NCI-H2081 (cell line): ENCODE measurements at places on chromosomes 12 and 14.

DNA sequence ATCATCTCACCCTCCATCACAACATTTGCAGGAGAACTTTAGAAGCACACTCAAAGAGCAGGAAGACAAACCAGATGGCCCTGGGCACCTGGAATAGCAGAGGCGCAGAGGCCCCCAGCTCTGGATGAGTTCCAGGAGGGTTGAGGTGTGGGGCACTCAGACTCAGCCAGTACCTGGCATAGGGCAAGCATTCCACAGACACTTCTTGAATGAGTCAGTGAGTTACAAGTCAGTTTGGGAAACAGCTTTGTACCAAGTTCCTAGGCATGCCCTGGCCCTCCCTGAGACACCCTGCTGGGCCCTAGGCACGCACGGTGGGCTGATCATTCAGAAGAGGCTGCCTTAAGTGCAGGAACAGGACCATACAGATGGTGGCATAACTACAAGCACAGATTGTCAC, 54.3 kb downstream of the MAP3K9 start:
- no peak for DNase-seq

DNA sequence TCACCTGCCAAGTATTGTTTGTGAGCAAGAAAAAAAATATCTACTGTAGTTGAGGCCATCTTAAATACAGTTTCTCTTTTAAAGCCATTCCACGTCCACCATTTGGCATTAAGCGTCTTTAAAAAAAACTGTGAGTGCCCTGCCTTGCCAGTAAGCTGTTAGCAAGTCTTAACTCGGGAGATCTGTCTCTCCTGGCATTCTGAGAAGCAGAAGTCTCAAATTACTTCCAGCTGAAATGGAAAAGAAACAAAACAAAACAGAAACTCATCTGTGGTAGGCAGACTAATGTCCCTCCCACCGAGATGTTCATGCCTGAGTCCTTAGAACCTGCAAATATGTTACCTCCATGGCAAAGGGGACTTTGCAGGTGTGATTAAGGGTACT, 126.2 kb downstream of the CRADD start:
- DNase-seq = no peak

GRCh38 chr14:68569970-68570409, 222.9 kb downstream of the ZFP36L1 start:
- DNase-seq = no peak

DNA sequence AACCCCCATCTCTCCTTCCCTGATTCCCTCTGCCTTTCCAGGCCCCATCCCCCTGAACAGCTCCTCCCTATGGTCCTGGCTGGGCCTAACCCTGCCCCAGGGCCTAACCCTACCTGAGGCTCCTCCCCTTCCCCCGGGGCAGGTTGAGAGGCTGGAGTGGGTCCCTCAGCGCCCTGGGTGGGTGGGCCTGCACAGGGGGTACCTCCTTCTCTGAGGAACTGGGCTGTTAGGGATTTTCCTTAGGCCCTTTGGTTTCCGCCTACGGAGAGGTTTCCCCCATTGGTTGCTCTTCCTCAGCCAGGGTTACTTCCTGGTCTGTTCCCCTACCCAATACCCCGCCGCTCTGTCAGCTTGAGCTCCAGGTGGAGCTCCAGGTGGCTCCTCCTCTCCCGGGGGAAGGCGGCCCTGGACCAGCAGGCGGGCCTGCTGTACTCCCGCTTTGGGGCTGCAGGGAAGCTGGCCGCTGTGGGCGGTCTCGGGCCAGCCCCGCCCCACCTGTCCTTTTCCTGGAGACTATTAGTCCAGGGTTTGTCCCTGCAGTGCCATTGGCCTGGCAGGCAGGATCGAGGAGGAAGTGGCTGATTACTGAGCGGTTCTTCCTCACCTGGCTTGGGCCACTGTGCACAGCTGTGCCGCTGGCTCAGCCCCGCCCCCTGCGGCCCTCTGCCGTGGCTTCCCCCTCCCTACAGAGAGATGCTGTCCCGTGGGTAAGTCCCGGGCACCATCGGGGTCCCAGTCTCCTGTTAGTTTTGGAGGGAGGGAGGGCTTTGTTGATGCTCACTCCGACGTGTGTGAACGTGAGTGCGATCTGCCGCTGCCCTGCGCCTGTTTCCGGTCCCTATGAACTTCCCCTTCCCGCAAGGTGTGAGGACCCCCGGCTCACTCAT, 2.5 kb downstream of the C12orf57 start:
- DNase-seq = peak; percentile 98

DNA sequence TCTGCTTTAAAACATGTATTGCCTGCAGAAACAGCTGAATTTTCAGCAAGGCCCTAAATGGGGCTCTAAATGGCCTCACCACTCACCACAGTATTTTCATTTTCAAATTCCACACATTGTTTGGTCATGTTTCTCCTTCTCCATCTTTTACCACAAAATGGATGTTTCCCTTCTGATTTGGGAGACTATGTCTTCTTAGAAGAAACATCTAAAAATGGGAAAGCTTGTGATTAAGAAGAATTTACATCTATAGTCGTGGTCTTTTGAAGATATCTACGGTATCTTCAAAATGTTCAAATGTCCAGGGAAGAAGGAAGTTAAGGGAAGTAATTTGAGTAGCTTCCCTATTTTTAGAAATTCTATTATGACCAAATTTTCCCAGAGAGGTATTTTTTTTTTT, 20.7 kb upstream of the TUBA1C start:
- no peak for DNase-seq

DNA sequence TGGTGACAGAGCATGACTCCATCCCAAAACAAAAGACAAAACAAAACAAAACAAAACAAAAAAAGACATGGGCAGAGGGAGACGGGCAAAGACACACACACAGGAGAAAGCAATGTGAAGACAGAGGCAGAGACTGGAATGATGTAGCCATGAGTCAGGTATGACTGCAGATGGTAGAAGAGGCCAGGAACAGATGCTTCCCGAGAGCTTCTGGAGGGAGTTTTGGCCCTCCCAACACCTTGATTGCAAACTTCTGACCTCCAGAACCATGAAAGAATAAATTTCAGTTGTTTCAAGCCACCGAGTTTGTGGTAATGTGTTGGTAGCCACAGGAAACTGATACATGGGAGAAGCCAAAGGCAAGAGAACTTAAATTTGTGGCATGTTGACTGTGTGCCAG, 27.1 kb downstream of the VWF start:
- no peak for DNase-seq

DNA sequence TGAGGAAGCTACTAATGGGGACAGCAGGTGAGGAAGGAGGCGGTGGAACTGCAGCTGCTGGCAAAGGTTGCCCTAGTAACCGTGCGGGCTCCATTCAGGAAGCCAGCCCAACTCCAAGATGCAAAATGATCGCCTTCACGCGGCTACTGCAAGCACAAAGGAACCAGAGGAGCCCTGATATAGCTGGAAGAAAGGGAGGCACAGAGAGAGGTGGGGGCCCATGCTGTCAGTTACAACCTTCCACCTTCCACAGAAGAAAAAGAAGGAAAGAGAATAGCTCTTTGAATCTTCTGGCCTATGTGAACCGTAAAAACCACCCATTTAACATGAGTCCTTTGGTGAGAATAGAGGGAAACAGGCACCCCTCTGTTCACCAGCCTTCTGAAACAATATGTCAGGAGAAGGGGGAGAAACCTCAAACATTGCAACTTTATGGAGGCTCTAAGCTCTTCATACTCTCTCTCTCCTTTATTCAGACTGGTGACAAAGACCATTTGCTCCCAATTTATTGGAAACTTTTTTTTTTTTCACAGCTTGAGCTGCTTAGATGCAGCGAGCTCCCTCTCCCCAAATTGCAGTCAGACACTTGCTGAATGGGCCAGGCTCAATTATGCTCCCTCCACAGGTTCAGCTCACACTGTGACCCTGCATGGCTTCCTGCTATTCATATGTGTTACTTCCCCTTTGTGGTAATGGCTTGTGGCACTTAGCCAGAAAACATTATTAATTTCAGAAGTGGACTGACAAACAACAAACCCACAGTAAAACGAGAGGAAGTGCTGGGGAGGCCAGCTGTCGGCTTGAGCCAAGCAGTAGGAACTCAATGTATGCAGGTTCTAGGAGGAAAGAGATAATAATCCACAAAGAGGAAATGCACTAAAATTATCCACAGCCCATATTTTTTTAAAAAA, 6.2 kb downstream of the DUSP6 start:
- DNase-seq = peak; percentile 78

DNA sequence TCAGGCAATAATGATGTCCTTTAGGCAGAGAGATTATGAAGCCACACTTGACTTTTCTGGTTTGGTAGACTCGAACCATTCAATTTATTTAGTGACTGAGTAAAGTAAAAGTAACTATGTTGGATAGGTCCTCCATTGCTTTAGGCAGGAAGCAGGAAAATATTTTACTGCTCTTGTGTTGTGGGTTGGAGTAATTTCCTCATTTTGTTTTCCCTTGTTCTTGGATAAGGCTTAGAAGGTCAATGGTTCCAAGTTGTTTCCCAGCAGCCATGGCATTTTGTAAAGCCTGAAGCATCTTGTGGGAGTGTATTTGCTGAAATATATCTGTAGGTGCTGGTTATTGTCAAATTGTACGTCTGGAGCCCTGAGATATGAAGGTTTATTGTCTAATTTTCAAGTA, 161.2 kb upstream of the SLC38A2 start:
- DNase-seq = no peak

GRCh38 chr12:89950421-89950820, 241.8 kb upstream of the ATP2B1 start:
- DNase-seq = no peak

DNA sequence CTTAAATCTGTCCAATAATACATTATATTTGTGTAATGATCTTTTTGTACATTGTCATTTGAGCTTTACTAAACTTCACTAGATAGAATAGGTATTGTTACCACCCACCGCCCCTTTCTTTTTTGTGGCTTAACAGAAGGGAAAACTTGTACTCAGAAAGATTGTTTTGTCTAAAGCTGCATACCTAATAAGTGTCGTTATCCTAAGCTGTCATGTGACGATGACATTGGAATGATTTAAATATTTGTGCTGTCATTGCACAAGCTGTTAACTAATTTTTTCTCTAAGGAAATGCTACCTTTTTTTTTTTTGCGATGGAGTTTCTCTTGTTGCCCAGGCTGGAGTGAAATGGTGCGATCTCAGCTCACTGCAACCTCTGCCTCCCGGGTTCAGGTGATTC, 3.6 kb downstream of the DIP2B start:
- DNase-seq = no peak

DNA sequence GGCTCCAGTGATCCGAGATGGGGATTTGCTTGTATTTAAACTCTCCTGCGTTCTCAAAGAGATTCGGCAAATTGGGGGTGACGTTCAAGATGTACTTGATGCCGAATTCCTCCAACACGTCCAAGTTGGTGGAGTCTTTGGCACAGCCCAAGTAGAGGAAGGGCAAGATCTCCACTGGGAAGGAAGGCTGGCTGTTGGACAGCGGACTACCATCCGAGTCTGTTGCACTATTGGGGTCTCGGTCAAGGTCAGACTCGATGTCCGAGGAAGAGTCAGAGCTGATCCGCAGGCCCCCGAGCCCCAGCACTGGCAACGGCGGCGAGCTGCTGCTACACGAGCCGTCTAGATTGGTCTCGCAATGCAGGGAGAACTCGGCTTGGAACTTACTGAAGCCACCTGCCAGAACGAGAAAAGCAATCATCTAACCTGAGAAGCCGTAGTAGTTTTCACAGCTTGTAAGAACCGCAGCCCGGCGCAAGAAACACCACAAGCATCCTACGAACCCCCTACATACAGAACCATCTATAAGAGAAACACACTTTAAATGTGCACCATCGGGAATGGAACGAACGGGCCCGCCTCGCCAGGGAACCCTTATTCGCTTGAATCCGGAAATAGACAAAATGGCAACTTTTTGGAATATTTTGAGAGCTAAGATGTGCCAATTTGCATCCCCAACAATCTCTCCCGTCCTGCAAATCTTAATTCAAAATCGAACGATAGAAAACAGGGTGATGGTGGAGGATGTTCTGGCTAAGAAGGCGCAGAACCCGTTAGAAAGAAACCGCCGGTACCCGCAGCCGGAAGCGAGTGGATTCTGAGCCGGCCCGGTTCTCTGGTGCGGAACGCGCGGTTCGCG, 1.4 kb downstream of the DUSP6 start:
- DNase-seq = no peak

DNA sequence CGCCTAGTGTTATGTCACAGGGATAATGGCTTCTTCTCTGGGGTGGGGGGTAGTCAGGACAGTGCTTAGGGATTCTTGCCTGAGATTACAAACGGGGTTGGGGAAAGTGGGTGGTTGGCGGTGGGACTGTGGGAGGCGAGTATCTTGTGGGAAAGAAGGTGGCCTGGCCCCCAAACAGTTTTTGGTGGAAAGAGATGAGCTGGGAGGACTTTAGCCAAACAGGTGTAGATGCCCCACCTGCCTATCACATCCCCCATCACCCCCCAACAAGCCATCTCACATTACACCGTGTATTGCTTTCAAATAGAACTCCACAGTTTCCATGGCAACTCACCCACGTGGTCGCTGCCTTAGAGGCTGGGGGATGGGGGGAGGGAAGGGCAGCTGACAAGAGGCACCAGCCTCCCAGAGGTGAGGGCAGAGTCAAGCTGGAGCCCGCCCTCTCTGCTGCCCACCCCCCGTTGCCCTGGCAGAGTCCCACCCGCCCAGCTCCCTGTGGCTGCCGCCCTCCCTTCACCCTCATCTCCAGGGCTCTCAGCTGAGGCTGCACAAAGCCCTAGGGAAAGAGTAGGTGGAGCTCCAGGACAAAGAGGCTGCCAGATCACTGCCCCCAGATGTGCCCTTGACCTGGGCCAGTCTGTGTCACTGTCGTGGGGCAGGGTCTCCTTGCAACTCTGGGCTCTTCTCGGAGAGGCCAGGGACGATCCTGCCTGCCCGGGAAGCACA, 98.3 kb downstream of the LRRC74A start:
- peak; percentile 85 for DNase-seq

GRCh38 chr14:52185178-52185577, 82.3 kb upstream of the PTGDR start:
- no peak for DNase-seq

DNA sequence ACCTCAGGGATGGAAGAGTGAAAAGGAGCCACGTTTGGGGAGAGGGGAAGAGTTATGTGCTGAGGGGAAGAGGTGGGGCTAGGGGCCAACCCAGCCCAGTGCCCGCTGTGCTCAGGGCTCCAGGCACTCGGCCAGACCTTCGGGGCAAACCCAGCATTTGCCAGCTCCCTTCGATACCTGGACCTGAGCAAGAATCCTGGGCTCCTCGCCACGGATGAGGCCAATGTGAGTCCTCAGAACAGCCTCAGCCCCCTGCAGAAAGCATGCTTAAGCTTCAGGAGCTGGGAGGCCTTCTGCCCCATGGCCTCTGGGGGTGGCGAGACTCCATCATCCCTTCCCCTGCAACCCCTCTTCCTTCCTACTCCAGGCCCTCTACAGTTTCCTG, 5.0 kb downstream of the CARMIL3 start:
- DNase-seq = no peak

- DNase-seq = no peak
Observed at GRCh38 chr12:1435044-1435443, 159.3 kb downstream of the FBXL14 start.

- no peak for DNase-seq
Observed at GRCh38 chr12:89474615-89475014, 50.0 kb downstream of the GALNT4 start.

DNA sequence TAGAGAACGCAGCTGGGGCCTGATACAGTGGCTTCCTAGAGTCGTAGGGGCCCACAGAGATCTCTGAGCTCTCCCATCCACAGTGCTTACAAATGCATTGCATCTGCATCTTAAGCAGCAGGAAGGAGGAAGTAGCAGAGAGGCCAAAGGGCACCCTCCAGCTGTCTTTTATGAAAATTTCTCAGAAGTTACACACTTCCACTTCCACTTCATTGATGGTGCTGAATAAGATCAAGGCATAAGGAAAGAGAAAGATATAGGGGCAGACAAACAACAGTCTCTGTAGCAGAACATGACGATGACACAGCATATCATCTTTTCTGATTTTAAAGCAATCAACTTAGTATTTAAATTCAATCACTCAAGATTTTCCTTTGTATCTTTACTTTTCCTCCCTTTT, 51.6 kb upstream of the ABCC9 start:
- DNase-seq = no peak
